ENCODE measurements at places on chromosomes 5 and 9.

DNA sequence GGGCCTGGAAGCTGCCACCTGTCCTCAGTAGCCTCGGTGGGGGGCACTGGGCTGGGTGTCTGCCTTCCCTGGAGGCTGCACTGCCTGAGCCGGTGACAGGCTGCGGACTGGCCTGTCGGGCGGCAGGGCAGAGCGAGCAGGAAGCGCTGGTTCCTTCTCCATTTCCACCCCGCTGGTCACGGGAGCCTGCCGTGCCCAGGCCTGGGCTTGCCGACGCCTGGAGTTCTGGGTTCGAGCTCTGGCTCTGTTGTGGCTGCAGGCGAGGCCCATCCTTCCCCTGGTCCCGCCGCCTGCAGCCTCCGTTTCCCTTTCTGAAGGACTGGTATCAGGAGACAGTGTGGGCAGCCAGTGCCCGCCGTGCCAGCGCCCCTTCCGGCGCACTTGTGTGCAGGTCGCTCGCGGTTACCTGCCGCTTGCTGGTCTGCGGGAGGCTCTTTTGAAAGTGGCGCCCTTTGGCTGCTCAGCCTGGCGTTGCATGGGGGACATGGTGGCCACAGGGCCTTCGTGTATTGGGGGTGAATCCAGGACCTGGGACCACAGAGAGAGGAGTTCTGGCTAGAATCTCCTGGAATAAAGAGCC lies 34.0 kb downstream of the RXRA start:
- DNase-seq = no peak

DNA sequence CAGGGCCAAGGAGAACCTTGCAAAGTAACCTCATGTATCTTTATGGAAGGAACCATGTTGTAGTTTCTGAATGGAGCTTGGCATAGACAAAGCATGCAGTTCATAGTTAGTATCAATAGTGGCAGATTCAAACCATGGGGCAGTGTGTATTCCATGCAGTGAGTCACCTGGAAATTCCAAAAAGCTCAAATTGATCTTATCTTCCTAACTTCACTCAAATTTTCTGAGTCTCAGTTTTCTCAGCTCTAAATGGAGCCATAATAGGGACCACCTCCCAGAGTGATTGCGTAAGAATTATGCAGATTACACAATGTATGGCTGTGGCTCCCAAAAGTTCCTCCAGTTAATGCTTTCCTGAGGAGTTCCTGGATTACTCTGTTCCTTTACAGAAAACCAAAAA lies 549.9 kb upstream of the KLF4 start:
- no peak for DNase-seq

GRCh38 chr5:73534011-73534644 lies 31.3 kb downstream of the ANKRA2 start:
- no peak for DNase-seq

DNA sequence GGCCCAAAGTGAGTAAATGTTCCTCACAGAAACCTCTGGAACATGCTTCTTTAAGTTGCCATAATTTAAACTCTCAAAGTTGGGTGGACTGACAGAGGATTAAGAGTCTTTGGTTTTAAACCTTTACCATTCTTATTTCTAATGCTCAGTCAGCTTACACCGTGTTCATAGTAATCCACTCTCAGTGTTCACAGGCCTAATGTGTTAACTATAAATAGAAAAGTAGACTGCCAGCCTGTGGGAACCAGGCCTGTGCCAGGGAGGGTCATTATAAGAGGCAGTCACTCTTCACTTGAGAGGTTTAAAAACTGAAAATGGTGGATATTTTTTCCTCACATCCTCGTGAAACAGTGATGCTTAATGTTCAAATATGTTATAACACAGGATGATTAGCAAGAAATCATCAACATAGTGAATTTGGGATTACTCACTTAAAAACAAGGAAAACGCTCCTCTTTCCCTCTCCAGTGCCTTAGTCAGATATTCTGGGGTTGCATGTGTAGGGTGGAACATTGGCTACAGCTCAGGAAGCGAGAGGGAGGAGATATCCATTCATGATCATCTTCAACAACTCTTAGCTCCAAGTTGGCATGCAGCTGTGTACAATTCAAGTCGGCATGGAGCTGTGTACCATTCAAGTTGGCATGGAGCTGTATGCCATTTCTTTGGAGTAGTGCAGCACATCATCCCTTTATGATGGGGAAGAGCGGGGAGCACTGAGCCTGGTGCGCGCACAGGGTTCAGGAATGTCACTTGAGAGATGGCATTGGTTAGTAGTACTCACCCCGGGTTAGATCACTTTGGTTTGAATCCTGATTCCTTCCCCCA lies 65.8 kb downstream of the KIAA1958 start:
- no peak for DNase-seq

DNA sequence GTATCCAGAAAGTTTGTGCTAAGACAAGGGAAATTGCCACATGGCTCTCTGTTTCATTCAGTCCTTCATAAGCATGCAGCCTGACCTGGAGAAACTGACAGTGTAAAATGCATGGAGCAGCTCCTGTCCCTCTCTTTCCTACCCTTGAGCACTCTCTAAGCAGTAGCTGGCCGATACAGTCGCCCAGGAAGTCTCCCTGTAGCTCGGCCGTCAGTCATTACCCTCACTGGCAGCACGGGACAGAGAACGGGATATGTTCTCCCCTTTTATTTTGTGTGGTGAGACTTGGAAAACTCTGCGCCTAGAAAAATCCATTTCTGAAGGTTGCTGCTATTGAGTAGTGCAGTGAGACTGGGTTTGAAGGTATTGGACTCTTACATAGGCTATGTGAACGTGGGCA lies 56.8 kb upstream of the KCNMB1 start:
- no peak for DNase-seq

DNA sequence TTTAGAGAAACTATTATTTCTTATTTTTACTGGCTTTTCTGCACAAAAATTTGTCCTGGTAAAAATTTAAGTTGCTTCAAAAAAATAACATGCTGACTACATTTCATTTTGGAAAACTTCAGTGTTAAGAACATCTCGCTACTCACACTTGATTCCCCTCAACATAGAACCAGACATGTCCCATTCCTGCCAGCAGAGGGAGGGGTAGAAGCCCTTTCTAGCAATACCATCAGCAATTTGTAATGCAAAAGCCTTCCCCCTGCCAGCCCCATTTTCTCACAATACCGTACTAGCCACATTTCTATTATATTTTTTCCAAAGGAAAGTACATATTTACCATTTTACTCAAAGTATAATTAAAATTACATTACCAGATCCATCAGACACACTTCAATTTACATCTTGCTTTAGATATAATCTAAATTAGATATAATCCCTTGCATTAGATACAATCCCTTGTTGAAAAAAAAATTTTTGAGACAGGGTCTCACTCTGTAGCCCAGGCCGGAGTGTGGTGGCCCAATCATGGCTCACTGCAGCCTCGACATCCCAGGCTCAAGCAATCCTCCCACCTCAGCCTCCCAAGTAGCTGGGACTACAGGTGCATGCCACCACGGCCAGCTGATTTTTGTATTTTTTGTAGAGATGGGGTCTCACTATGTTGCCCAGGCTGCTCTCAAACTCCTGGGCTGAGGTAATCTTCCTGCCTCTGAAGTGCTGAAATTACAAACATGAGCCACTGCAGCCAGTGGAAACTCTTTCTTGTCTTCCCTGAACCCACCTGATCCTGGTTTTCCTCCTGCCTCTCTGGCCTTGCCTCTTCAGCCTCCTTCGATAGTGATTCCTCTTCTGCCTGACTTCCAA lies 39.6 kb upstream of the IDNK start:
- peak; percentile 28 for DNase-seq

DNA sequence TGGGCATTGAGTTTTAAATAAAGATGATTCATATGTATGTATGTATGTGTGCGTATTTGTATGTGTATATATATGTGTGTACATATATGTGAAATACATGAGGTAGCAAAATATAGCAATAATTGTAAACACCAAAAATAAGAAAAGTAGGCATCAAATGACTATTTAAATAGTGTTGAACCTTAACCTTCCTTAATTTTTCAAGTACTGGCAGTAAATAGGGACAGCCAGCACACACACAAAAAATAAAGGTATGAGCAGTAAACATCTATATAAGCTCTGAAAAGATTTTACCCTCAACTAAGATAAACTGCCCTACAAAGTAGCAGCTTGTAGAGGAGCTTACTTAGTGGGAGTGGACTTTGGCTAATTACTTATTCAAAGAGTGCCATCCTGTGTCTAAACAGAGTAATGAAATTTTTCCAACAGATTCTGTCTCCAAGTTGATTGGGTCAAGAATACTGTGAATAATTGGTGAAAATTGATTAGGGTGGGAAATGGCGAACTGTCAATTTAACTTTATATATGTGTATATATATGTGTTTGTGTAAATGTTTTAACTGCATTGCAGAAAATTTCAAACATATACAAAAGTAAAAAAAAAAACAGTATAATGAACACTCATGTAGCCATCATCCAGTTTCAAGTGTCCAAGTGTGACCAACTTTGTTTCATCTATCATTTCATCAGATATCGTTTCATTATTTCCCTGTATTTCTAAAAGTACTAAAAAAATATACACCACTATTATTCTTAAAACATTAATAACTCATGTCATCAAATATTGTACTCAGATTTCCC lies 2.0 kb upstream of the ADAMTS6 start:
- peak; percentile 39 for DNase-seq

- no peak for DNase-seq
Measured at GRCh38 chr5:59749782-59750520, 143.6 kb downstream of the PDE4D start.

- no peak for DNase-seq
Measured at GRCh38 chr9:72577212-72577753, 55.9 kb downstream of the TMC1 start.

- no peak for DNase-seq
Measured at GRCh38 chr9:106560540-106560939, 302.4 kb upstream of the ZNF462 start.

- peak; percentile 61 for DNase-seq
Measured at GRCh38 chr5:93503598-93504067, 77.4 kb downstream of the NR2F1-AS1 start.

DNA sequence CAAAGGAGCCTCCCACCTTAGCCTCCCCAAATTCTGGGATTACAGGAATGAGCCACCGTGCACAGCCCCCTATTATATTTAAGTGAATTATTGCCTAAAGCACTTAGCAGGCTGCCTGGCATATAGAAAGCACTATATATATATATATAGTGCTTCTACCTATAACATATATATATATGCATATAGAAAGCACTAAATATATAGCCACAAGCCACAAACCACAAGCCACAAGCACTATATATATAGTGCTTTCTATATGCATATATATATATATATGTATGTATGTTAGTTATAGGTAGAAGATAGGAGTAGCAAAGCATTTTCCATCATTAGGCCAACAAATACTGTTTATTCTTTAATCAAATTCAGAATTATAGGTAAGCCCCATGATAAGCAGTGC lies 185.8 kb downstream of the CWC27 start:
- DNase-seq = no peak

DNA sequence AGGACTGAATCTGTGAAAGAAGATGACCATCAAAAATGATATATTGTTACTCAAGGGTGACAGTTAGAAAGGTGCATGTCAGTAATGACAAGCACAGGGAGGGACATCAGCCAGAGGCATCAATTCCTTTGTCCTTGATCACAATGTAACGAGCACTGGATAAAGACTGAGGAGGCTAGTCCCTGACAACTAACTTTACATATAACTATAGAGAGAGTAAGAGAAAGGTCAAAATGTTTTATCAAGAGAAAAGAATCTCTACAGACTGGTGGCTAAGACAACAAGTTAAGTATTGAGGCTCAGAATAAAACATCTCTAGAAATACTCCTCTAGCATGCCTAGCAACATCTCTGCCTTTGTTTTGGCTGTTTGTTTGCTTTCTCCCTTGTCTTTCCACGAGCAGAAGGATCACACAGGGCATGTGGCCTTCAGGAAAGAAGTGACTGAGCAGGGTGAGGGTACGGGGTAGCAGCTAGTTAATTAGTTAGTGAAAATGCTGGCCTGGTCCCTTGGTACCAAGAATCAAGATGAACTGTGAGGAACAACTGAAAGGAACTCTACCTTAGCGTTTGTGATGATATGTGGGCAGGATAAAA lies 724.1 kb upstream of the MEF2C start:
- DNase-seq = no peak

- no peak for DNase-seq
Measured at GRCh38 chr9:130579738-130580463, 524 bp downstream of the FUBP3 start.

DNA sequence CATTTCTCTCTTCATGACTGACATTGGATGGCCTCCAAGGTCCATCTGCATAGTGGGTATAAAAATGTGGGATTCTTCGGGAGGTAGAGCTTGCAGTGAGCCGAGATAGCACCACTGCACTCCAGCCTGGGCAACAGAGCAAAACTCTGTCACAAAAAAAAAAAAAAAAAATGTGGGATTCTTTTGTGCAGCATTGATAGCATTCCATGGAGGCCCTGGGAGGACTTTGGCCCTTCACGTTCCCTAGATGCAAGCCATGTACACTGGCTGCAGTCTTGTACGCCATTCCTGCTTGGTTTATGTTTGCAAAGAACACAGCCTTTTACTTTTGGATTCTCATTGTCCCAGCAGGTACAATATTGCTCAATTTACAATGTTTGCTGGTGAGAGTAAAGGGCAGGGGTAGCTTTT lies 157.8 kb downstream of the SLCO4C1 start:
- DNase-seq = no peak

- peak; percentile 91 for DNase-seq
Measured at GRCh38 chr5:55226027-55226933, 835 bp downstream of the MCIDAS start.

GRCh38 chr5:137672001-137672400 lies 63.9 kb downstream of the KLHL3 start:
- DNase-seq = no peak

DNA sequence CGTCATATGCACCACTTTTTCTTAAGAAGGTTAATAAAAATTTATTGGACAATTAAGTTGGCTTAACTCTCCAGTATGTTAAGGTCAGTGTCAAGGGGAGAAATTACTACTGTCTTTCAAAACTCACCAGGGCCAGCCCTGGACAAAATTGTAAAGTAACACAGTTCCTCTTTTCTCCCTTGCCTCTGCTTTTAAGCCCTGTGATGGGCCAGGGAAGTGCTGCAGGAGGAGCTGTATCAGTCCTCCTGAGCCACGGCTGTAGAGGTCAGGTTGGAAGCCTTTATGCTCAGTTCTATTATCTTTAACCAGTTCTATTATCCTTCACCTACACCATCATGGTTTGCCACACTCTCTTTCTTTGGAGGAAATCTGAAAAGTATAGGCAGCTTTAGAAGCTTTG lies 11.5 kb upstream of the PPP2R2B start:
- no peak for DNase-seq

DNA sequence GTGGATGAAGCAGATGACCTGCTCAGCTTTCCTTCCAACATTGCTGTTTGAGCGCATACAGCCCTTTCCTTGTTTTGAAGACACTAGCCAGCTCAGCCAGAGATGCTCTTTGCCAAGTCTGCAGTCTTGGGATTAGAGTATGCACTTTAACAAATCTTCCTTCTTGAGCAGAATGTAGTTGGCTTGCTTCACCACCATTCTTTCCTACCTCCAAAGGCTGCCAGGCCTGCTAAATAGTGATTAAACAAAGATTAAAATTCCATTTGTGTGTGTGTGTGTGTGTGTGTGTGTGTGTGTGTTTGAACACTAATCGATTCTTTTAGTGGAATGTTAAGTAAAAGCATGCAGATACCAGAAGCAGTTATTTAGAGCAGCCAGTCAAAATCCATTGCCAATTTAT lies 97.6 kb downstream of the GALNT10 start:
- no peak for DNase-seq
